GM19239 (cell line): ENCODE measurements at places on chromosomes 3 and 15.

DNA sequence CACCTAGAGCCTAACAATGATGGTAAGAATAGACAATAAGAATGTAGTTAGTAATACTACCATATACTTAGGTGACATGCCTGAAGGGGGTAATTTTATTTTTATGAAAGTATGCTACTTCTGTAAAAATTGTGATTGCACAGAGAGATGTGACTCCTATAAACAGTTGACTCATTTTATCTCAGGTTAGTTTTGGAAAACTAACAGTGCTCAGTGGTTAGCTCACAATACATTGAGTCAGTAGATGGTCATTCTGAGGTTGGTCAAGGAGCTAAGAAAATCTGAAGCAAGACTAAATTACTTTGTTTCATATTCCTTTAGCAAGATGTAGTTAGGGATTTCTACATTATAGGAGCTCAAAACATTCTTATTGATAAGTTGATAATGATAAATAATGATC, 271.0 kb downstream of the EDEM1 start:
- no peak for DNase-seq

GRCh38 chr3:191136347-191136746, 62.7 kb upstream of the OSTN start:
- no peak for DNase-seq

GRCh38 chr3:37601832-37602231, 259.8 kb upstream of the CTDSPL start:
- DNase-seq: no peak

- no peak for DNase-seq
Observed at GRCh38 chr3:167718582-167718981, 16.1 kb downstream of the PDCD10 start.

DNA sequence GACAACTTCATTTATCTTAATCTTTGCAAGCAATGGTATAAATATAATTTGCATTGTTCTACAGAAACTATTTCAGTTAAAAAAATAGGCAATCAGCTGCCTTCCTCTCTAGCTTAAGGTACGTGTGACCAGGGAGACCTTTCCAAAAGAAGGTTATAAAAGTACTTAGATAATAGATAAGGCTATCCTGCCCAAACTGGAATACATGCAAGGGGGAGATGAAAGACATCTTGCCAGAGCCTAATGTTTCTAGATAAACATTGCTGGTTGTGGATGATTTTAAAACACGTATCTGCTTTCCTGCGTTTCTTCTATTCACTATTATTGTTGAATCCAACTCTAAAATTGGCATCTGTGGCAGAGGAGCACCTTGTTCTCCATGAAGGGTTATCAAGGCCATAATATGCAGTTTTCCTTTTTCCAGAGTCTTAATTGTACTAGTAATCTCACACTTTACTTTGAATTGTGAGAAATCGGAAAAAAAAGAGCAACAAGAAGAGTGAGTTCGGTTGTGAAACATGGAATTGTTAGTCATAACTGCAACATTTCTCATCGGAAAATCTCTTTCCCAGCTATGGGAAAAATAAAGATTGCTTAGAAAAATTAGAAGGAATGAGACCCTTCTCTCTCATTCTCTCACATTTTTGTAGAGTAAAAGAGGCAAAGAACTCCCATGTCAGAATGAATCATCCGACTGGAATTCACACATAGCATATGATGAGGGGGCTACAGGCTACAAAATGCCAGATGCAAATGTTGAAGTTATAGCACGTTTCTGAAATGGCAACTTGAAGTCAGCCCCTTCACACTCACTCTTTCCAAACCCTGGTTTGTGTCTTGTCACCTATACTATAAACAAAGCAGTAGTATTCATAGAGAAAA, 936.1 kb upstream of the NR2F2 start:
- DNase-seq: no peak

GRCh38 chr3:130576375-130577266, 59.6 kb downstream of the COL6A6 start:
- DNase-seq: no peak
